ENCODE measurements at places on chromosomes 1 and 21.

DNA sequence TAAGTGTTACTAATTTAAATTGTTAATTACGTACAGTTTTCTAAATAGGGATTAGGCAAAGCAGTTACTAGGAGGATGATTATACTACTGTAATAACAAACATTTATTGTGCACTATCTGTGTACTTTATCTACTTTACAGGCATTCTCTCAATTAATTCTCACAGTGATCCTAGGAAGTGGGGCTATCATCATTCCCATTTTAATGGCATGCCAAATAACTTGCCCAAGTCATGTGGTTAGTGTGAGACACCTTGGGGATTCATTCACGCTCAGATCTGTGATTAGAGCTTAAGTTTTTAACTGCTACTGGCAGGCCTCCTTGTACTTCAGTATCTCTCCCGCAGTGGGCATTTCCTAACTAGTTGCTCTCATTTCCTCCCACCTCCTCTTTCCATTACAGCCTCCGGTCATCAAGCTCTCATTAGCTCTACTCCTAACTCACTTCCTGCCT, 11.5 kb downstream of the PHLDA3 start:
- no peak for DNase-seq

- DNase-seq: no peak
Observed at GRCh38 chr1:245173446-245174211, 18.8 kb downstream of the KIF26B start.

GRCh38 chr1:196260270-196260669, 348.0 kb downstream of the KCNT2 start:
- no peak for DNase-seq

GRCh38 chr1:97562081-97562480, 358.8 kb downstream of the DPYD start:
- no peak for DNase-seq

DNA sequence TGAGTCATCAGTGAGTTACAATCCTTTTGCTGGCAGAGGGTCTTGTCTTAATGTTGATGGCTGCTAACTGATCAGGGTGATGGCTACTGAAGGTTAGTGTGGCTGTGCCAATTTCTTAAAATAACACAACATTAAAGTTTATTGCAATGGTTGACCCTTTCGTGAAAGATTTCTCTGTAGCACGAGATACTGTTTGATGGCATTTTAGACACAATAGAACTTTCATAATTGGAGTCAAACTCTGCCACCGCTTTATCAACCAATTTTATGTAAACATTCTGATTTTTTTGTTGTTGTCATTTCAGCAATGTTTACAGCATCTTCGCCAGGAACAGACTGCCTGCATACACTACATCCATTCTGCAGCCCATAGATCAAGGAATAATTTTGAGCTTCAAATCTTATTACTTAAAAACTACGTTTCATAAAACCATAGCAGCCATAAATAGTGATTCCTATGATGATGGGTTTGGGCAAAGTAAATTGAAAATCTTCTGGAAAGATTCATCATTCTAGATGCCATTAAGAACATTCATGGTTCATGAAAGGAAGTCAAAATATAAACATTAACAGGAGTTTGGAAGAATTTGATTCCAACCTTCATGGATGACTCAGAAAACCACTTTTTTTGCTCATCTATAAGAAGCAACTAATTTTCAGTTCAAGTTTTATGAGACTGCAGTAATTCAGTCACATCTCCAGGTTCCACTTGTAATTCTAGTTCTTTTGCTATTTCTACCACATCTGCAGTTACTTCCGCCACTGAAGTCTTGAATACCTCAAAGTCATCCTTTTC, 85.9 kb downstream of the TYW3 start:
- no peak for DNase-seq

GRCh38 chr1:181079382-181079781, 9.1 kb upstream of the IER5 start:
- DNase-seq: no peak

All from stimulated activated CD4-positive, alpha-beta T cell treated with anti-CD3 and anti-CD28 coated beads, Interleukin-1b, Interleukin-23, amount 100 ng/mL, for 48 hours (primary cell).